ENCODE measurements at places on chromosomes 1 and 21. TPM values are rescaled to one million over a fixed set of nuclear protein-coding genes. Genes with fewer than 3 reads are reported as not detected.

DNA sequence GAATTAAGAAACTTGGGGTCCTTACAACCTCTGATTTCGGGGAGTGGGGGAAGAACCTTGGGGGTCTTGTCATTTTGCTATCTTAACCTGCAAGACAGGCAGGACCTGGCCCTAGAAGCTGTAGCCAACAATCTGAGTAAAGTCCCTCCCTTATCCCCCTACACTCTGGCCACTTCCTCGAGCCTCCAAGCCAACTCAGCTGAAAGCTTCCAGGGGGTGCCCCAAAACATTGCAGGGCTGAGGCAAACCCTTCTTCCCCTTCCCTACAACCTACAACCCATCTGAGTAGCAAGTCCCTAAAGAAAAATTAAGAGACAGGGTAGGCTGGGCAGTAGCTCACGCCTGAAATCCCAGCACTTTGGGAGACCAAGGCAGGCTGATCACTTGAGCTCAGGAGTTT, 5.0 kb downstream of the CERS2 start:
- no peak for DNase-seq

- DNase-seq: peak; percentile 9
Measured at GRCh38 chr1:52602856-52603600, 857 bp downstream of the GPX7 start.

GRCh38 chr1:3454811-3455618, 550 bp downstream of the ARHGEF16 start:
- no peak for DNase-seq

- no peak for DNase-seq
Measured at GRCh38 chr1:91120421-91120820, 98.6 kb upstream of the ZNF644 start.

- DNase-seq: no peak
Measured at GRCh38 chr1:244952280-244952933, 88.1 kb upstream of the HNRNPU start.

DNA sequence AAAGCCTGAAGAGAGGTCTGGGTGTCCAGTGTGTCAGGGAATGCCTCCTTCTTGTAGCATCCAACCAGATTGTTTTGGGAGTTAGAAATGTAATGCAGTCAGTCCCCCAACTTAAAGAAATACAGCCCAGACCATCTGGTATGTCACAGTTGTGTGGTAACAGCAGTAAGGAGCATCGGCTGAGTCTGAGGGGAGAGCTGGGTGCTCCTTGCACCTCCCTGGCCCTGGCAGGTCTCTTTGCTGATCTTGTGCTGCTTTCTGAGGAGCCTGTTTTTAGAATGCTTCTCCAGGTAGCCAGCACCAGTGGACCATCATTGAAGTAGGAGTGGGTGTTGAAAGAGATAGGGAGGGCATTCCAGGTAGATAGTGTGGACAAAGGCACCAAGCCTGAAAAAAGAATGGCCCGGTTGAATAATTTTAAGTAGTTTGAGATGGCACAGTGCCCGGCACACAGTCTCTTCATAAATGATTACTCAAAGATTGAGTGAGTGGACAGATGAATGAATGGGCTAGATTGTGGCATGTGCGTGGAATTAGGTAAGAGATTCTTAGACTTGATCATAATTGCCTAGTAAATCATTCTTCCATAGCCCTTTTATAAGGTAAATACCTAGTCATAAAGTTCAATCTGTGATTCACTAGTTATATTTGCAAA, 46.5 kb downstream of the LAMC1 start:
- no peak for DNase-seq

DNA sequence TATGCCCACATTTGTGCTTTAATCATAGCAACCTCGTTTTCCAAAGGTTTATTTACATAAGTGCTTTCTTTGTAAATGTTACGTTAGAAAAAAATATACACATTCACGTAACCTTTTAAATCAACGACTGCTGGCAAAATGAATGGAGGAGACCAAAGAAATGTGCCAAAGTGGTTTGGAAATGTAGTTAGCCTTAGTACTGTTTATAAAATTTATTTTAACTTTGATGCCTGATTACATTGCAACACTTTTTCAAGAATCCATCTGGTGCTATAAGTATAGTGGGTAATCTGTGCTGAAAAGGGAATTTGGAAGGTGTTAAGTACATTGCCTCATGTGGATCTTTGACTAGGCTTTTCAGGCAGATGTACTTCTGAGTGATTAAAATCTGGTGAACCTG, 108.9 kb downstream of the IFI44 start:
- peak; percentile 85 for DNase-seq

- DNase-seq: no peak
Measured at GRCh38 chr21:35658242-35658641, 402.1 kb downstream of the SETD4 start.

DNA sequence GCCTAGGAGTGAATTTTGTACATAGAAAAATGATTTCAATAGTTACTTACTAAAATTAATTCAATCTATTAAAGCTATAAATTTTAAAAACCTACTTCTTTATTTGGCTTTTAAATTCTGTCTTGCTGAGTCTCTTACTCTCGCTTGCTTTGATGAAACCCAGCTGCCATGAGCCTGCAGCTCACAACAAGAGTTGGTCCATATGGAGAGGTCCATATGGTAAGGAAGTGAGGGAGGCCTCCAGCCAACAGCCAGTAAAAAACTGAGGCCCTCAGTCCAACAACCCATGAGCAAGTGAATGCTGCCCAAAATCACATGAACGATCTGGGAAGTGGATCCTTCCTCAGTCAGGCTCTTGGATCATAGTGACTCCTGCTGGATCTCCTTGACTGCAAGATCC, 89.9 kb upstream of the CXADR start:
- DNase-seq: no peak

DNA sequence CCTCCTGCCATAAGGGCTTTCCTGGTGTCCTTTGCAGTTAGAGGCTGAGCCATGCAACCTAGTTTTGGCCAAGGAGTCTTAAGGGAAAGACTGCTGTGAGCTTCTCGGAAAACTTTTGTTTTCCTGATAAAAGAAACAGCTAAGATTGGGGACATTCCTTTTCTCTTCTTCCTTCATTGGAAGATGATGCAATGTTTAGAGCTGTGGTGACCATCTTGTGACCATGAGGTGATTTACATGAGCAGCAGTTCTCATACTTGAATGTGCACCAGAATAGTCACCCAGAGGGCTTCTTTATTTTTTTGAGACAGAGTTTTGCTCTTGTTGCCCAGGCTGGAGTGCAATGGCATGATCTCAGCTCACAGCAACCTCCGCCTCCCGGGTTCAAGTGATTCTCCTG, 20.4 kb upstream of the SMAP2 start:
- DNase-seq: no peak

DNA sequence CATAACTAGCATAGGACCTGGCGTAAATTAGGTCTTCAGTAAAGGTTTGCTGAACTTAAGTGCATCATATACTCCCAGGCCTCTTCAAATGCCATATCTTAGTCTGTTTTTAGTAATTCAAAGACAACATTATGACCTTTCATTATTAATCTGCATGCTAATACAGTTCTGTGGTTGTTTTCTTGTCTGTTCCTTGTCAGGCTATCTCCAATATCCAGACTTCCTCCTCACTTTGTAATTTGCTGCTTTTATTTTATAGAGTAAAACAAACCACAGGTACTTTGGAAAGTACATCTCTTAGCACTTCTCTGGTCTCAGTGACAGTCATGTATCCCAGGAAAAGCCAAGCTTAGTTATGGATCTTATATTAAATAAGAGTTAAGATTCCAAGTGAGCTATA, 65.1 kb upstream of the BMP8A start:
- DNase-seq: no peak

DNA sequence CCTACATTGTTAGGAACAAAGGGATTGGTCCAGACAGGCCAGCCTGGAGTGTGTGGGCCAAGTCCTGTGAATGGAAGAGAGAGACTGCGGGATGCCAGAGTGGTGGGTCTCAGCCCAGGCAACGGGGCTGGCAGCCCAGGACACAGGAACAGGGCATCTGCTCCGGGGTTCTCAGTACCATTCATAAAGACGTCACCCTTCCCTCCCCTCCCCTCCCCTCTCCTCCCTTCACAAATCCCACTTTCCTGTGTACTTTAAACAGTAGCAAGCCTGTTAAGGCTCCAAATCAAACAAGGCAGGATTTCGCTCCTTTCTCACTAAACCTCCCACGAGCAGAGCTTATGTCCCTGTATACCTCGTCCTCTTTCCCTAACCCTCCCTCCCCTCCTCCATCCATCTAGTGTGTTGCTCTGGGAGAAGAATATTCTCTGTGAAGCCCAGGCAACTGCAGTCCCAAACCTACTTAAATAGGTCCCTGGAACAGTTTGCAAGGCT, 4.2 kb upstream of the PLXNA2 start:
- peak; percentile 78 for DNase-seq

DNA sequence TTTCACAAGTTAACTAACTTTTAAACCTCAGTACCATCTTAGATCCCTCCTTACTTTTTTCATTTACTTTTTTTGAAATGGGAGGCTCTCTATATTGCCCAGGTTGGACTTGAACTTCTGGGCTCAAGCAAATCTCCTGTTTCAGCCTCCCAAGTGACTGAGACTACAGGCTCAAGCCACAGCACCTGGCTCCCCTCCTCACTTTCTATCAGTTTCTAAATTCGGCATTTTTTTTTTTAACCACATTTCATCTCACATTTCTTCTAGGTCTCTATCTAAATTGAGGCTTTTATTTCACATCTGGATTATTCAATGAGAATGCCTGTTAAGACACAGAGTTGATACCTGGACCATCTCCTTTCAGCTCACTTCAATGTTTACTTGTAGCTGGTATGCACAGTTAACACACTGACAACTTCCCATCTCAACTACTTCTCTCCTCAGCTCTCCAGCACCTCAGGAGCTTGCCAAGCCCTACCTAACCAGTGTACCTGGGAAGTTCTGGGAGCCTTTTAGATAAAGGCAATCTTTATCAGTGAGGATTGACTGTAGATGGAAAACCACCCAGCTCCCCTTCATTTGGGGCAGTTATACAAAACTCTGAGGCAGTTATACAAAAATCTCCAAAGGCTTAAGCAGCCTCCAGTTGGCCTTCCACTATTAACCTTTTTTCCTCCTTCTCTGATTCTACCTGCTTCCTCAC, 3.4 kb downstream of the USP33 start:
- DNase-seq: no peak

DNA sequence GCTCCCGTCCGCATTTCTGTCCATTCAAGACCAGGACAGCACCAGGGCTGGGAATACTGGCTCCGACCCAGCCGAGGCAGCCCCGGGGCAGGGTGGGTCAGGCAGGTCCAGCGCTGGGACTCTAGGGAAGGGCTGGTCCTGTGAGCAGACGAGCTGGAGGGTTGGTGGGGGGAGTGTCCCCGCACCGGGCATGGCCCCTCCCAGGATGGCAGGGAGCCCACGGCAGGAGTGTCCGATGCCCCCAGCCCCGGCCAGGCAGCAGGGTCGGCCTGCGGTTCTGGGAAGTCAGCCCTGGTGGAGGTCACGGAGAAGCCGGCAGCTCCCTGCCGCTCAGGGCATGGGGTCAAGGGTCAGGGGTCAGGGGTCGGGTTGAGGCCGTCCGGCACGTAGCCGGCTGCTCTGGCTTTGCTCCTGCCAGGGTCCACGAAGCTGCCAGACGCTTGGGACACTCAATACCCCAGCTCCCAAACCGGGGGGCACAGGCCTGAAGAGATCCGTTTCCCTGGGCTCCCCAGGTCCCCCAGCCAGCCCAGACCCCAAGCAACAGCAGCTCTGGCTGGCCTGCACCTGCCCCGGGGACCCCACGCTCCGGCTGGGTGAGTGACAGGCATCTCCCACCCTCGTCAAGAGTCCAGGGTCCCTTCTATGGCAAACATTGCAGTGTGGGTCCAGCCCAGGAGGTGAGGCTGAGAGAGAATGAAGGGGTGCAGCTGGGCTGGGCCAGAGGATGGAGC, 6.7 kb downstream of the C1QTNF12 start:
- no peak for DNase-seq

GRCh38 chr1:225446595-225446960, 18.7 kb upstream of the LBR start:
- no peak for DNase-seq

DNA sequence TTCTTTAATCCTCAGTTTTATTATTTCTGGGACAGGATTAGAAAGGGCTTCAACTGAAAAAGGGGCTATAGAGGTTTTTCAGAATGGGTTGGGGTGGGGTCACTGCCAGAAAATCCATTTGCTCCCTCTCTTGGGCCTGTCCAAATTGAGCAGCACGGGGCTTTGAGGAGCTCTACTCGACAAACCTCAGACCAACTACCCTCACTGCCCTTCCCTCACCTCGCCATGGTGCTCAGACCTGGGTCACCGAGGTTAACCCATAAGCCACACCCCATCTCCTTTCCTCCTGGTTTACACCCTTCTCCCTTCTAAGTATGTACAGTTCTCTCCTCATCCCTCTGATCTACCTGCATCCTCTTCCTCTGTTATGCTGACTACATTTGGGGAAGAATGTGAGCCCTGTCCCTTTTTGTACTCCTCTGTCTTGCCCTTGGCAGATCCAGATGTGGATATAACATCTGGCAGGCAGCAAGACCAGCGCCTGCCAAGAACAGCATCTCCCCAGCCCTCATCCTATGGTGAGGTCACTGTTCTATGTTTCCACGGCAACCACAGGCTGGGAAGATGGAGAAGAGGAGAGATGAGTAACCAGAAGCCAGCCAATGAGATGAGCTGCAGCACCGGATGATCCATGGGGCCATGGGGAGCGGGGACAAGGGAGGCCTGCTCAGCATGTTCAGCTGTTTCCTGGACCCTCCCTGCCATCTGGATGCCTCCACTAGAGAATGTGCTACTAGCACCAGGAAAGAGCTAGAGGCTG, 3.7 kb upstream of the FABP3 start:
- DNase-seq: peak; percentile 97

DNA sequence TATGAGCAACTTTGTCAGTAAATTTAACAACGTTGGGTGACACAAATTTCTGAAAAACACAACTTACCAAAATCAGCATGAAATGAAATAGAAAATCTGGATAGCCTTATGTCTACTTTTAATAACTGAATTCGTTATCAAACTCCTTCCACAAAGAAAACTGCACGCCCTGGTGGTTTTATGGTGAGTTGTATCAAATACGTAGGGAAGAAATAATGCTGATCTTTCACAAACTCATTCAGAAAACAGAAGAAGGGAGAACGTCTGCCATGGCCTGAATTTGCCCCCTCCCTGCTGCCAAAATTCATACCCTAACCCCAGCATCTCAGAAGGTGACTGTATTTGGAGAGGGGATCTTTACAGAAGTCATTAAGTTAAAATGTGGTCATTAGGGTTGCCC, 50.0 kb upstream of the COL18A1 start:
- DNase-seq: no peak

DNA sequence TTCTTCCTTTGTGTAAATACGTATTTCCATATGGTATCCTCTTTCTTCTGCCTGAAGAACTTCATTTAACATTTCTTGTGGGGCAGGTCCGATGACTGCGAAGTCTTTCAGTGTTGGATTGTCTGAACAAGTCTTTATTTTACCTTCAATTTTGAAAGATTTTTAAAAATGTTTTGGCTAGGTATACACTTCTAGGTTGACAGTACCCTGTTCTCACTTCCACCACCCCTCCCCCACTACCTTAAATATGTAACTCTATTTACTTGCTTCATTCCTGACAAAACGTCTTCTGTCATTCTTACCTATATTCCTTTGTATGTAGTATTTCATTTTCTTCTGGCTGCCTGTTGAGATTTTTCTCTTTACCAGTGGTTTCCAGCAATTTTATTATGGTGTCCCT, 85.7 kb upstream of the ARTN start:
- DNase-seq: no peak

- DNase-seq: no peak
Measured at GRCh38 chr1:12179676-12180075, 12.9 kb downstream of the TNFRSF1B start.

FCRL4 gene
- not detected for polyA plus RNA-seq

LUZP1 gene
- 6.7 TPM for polyA plus RNA-seq

TMEM269 gene
- polyA plus RNA-seq: not detected

DNM3 gene
- 5.5 TPM for polyA plus RNA-seq

All from brain (organoid and tissue), 16 donors.